ENCODE measurements at places on chromosomes 13 and 19.
A peak's percentile ranks its signal among the peaks of the same experiment; 100 is the strongest.

- peak; percentile 60 for DNase-seq
Measured at GRCh38 chr13:76852986-76853385, 33.2 kb downstream of the KCTD12 start.

- DNase-seq, result no peak
Measured at GRCh38 chr19:46844067-46844489, 6.6 kb downstream of the AP2S1 start.

DNA sequence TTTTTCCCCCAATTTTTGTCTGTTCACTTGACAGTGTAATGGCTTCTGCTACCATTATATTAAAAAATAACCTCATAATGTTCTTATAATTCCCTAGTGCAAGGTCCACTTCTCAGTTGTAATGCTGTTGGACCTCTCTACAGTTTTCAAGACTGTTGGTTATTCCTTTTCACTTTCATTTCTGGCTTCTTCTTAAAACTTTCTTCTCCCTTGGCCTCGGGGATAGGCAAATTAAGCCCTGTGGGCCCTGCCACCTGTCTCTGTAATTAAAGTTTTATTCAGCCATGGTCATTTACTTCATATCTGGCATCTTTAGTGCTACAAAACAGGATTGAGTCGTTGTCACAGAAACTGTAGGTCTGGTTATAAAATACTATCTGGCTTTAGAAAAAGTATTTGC is 313.5 kb downstream of the KLF12 start:
- DNase-seq, result no peak

DNA sequence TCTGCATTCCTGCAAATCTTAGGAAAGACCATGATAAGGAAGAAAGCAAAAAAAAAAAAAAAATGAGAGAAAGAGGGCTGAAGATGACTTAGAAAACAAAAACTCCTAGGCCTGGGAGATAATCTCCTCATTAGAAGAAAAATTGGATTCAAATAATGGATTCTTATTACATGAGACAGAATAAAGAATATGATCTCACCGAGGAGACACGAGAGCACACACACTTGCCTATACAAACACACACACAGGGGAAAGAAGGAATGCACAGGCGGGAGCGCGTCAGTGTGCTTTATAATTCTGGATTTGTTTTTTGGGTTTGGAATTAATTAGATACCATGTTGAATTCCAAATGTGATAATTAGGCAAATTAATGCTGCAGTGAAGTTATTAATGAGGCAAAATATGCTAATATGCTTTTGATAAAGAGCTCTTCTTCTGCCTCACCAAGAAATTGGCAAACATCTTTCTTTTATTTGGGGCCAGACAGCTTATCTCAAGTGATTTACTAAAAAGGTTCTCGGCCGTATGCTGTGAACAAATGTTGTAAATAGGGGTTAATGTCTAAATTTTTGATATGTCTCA is 36.1 kb upstream of the PCDH8 start:
- DNase-seq, result peak; percentile 48

DNA sequence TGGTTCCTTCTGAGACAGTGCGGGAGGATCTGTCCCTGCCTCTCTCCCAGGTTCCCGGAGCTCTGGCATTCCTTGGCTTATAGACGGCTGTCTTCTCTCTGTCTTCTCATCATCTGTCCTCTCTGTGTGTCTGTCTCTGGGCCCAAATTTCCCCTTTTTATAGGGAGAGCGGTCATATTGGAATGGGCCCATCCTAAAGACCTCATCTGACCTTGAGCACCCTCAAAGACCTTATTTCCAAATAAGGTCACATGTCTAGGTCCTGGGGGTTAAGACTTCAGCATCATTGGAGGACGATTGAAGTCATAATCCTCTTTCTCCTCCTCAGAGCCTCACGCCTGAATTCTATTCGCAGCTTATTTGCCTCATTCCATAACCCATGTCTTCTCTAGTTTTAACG is 98.4 kb downstream of the RAB20 start:
- no peak for DNase-seq

DNA sequence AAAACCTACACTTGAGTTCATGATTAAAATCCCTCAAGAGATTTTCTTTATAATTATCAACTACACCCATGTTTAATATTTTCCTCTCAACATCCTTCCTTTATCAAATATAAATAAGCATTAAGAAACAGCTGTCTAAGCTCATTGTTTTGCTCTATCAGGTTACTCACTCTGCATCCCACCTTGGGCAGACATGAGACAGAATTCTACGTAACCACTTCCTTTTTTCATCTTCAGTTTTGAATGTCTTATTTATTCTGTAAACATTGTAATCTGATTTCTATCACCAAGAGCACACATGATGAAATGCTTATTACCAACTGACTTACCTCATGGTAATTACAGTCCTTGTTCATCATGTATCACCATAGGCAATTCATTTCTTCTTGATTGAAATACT is 1256.6 kb upstream of the ATXN8OS start:
- DNase-seq, result peak; percentile 10

DNA sequence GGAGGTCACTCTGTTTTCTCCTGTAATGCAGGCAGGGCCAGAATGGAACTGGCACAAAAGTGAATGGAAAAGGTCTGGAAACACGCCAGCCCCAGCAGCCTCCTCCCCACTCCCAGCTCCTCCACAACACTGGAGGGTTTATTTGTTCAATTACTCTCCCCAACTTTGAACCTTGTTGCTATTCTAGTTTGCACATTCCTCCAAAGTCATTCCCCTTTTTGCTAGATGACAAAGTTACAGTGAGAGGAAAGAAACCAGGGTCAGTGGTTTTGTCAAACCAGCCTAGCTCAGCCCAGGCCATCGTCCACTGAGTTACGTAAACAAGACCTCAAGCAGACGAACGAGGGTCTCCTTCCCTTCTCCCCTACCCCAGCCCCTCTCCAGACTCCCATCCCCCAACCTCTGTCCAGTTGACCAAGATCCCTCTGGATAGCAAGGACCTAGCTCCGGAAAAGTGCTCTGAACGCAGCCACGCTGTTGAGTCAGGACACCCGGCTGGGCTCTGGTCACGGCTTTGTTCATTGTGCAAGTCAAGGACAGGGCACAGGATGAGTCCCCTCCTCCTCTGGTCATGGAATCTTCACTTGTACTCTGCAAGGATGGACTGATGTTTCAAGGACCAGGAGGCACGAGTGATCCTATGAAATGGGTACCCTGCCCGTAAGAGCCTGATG is 180.0 kb downstream of the USP12 start:
- peak; percentile 48 for DNase-seq

GRCh38 chr13:113110048-113110851 is 4.7 kb downstream of the F7 start:
- DNase-seq, result peak; percentile 41

- DNase-seq, result no peak
Measured at GRCh38 chr19:17973759-17974158, 6.9 kb downstream of the KCNN1 start.

DNA sequence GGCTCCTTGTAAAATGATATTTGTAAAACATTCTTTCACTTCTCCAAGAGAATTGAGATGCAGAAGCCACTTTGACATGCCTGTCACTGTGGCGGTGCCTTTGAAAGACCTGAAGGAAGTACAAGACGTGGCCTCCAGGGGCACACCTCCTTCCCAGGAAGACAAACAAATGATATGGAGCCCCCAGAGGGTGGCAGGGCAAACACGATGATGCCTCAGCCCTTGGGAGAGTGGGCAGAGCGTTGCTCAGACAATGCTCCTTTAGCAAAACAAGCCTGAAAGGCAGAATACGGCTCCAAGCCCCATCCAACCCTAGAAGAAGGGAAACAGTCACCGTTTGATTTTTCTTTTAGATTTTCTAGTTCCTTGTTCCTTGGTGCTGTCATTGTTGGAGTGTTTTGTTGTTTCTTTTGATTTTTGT is 9.2 kb upstream of the ATP12A start:
- peak; percentile 35 for DNase-seq

- DNase-seq, result peak; percentile 26
Measured at GRCh38 chr19:49983645-49984229, 22.8 kb upstream of the SIGLEC11 start.

- no peak for DNase-seq
Measured at GRCh38 chr13:48505012-48505411, 27.9 kb downstream of the RCBTB2 start.

DNA sequence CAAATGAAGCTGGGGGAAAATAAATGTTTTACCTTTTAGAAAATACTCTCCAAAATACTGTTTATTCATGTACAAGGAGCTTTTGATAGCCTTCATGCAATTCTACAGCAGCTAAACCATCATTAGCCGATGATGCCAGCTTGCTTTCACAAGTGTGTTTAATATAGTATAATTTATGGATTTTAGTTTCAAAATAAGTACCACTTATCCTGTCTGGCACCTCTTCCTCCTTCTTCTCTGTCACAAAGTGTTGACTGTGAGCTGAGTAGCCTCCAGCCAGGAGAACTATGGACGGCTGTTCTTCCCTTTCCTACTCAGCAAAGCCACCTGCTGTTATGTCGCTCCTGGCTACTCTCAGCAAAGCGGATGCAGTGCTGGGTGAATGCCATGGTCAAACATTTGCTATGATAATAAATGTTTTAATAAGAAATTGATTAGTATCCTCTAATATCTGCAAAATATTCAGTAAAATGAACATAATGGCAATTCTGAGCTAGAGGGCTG is 238.2 kb downstream of the LIG4 start:
- no peak for DNase-seq

DNA sequence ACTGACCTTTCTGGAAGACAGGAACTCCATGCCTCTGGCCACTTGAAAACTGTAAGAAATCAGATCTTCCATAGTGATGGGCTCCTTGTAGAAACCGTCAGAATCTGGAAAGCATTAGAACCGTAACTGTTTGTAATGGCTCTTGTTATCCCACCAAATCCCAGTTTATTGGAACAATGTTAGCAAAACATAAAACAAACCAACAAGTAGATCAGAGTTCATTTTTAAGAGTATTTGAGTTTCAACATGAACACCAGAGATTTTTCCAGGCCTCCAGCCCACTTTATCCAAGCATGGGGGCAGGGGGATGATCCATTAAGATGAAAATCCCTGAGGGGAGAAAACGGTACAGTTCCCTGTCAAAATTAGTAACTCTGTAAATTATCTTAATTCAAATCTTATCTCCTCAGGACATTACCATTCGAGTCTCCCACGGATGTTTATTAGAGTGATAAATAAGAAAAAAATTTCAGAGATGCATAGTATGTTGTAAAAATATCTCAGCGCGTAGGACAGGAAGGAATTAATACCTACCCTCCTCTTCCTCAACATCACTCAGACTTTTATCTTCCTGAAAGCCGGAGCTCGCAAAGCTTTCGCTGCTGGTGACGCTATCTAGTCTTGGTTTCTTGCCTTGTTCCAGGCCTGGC is 172.5 kb downstream of the FLT1 start:
- no peak for DNase-seq

DNA sequence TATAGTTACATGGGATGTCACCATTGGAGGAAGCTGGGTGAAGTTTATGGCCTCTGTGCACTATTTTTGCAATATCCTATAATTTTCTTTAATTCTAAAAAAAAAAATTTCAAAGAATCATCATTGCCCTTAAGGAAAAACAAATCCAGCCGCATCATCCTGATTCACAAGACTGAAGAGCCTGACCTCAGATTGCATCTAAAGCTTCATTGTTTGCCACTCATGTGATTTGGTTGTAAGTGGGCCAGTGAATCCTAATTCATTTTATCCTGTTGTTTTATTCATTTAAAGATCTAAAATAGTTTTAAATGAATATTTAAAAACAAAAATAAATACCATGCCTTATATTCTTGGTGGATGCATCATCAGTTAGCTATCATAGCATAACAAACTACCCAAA is 504.5 kb downstream of the TBC1D4 start:
- no peak for DNase-seq

DNA sequence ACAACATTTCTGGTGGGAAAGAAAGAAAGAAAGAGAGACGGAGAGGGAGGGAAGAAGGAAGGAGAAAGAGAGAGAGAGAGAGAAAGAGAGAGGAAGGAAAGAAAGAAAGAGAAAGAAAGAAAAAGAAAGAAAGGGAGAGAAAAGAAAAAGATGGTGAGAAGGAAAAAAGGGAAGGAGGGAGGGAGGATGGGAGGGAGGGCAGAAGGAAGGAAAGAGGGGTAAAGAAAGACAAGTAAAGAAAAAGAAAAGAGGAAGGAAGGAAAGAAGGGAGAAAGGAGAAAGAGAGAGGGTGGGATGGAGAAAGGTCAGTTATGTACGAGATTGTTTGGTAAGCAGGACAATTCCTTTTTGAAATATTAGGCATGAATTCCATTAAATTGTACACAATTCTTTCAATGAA is 145.3 kb downstream of the SPRY2 start:
- DNase-seq, result no peak

- no peak for DNase-seq
Measured at GRCh38 chr13:75299246-75299645, 182.7 kb downstream of the TBC1D4 start.

DNA sequence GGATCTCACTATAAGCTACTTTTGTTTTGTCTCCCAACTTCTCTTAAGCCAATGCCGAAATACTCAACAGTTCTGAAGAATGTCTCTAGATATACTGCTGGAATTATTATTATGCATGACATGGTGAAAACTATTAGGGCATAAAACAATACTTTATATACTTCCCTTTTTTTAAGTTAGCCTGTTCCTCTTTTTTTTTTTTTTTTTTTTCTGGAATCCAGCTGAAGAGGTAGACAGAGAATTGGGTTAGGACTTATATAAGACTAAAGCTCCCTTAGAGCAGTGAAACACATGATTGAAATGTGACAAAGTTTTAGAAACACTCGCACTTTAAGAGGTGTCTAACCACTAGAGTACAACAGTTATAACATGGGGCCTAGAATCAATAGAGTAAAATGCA is 850.9 kb upstream of the PCDH9 start:
- DNase-seq, result no peak

DNA sequence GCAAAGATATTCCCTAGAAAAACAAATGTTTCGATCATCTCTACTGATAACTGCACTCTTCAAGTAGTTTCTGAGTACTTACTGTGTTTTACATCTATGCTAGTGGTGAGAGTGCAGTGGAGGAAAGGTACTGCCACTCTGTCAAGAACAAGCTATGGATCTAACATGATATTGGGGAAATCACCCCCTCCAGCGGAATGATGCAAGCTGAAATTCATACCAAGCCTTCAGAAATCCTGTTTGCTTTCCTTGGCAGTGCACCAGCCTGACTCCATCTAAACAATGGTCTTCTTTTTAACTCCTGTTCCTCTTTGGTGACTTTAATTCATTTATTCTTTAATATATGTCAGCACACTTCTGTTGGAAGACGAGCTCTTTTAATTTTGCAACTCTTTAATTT is 238.0 kb downstream of the PCDH9 start:
- peak; percentile 62 for DNase-seq

DNA sequence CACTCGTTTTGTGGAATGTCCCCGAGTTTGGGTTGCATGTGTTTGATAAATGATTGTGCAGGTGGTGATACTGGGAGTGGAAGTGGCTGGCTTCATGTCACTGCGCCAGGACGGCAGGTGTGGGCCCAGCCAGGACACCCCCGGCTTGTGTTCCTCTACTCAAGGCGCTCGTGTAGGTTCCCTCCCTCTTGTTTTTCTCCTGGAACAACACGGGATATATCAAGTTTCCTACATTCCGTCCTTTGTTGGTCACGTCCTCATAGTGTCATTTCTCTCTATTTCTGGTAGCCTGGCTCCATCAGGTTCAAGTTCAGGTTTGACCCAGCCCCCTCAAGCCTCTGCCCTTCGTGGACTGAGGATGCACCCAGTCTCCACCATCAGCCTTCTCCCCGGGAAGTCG is 16.3 kb downstream of the IL17D start:
- no peak for DNase-seq

Data from astrocyte of the hippocampus (primary cell).